BJ (cell line): ENCODE measurements at places on chromosomes 4 and X.

GRCh38 chrX:123720486-123720885 lies 12.4 kb downstream of the THOC2 start:
- DNase-seq: no peak

DNA sequence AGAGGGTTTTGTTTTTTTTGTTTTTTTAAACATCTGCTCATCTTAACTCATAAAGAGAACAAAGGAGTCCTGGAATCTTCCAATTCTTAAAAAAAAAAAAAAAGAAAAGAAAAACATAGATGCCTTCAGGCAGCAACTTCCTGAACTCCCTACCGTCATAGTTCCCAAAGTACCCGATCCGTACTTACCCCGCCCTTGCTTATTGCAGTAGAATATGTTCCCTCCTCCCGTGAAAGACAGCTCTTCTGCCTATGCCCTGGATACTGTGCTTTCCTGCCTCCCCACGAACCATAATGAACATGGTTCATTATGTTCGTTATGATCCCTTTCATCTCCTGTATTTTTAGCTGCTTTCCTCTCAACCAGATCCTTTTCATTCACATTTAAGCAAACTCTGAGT lies 40.3 kb downstream of the KLHL5 start:
- DNase-seq: no peak

GRCh38 chr4:35963974-35964515 lies 280.3 kb downstream of the ARAP2 start:
- DNase-seq: no peak

DNA sequence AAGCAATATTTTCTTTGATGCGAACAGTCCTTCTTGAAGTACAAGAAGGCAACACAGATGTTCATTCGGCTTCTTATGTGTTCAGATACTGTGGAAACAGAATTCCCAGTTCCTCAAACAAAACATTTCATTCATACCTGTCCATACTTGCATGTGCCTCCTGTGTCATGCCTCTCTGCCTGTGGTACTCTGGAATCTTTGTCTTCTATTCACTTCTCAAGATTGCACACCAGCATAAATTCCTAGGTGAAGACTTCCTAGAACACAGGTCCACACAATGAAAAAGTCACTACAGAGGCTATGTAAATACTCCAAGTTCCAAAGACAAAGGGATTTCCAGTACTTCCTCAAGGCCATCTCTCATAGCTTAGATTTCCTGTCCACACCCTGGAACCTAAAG lies 367.2 kb downstream of the AFF2 start:
- no peak for DNase-seq

DNA sequence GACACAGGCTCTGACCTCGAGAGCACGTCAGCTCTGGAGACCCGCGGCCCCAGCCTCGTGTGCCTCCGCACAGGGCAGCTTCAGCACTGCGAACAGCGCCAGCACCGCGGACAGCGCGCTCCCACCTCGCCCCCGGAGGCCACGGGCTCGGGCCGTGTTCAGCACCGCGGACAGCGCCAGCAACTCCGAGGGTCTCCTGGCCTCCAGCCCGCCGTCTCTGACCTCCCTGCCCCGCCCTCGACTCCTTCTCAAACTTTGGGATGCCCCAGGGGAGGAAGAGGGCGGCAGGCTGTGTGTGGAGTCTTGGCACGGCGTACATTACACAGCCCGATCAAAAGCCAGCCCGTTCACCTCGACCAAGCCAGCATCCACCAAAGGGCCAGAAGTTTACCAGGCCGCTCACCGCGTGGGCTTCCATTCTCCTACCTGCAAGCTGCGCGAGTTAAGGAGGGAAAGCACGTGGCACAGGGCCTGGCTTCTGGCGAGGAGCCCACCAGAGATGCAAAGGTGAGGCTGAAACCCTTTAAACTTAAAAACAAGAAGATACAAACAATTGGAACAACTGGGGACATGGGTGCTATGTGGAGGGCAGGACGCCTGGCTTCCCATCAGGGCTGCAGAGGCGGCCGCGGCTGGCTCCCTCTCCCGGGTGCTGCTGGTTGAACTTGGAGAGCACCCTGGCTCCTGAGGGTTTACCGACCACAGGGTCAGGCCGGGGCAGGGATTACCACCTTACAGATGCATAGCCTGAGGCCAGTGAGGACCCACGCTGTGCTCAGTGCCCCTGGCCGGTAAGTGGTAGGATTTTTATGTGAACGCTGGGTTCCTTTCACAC lies 4.5 kb upstream of the NKX1-1 start:
- DNase-seq: no peak
